ENCODE measurements at places on chromosomes 13 and 19.

GRCh38 chr13:29589234-29589633 lies 6.3 kb downstream of the SLC7A1 start:
- DNase-seq = no peak

- no peak for DNase-seq
Measured at GRCh38 chr19:4338441-4339355, at the start of gene STAP2. STAP2 (minus strand) TSS chr19:4338827; CDS start chr19:4338753, 74 bp downstream.

DNA sequence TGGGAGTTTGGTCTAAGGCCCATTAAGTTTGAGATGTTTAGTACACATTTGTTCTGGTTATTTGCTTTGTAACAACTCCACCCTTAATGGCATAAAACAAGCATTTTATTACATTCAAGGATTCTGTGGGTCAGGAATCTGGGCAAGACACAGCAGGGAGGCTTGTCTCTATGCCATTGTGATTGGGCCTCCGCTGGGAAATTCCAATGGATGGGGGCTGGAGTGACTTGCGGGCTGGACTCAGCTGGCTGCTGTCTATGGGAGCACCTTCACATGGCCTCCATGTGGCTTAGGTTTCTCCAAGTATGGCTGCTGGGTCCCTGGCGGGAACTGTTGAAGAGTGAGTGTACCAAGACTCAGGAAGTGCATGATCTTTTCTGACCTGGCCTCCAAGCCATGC lies 159.0 kb downstream of the PAN3 start:
- no peak for DNase-seq

GRCh38 chr19:45508417-45508860 lies 1.2 kb downstream of the VASP start:
- no peak for DNase-seq

- no peak for DNase-seq
Measured at GRCh38 chr13:68993154-68993553, 1114.5 kb upstream of the ATXN8OS start.

DNA sequence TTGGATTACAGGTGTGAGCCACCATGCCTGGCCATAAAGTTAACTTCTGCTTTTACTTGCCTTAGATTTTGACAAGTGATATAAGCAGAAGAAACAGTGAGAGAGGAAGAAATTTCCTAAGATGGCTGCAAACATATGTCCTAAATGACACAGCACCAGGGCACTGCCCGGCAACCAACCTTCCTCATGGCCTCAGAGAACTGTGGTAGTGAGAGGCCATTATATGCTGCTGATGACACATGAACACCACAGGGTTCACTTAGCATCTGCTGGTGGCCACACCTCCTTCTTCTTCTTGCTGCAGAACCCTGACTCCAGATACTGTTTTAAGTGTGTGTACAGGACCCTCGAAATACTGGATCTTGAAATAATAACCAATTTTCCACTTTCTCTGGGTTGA lies 88.2 kb downstream of the KCTD12 start:
- DNase-seq = no peak

DNA sequence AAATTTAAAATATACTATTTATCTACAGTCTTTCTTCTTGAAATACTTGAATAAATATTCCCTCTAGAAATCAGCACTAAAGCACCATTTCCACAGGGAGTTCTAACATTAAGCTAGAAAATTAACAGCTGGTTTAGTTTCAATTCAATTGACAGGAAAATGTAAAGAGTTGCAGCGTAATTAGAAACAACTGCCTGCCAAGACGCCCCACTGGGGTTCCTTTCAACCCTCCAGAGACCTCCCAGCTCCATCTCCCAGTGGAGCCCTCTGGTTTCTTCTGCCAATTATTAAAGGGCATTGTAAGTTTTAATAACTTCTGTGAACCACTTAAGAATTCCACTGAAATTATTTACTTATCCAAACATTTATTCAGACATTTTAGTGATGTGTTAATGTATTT lies 4.2 kb downstream of the GJA3 start:
- DNase-seq = no peak

GRCh38 chr13:111359930-111360329 lies 39.5 kb downstream of the TEX29 start:
- DNase-seq = no peak

DNA sequence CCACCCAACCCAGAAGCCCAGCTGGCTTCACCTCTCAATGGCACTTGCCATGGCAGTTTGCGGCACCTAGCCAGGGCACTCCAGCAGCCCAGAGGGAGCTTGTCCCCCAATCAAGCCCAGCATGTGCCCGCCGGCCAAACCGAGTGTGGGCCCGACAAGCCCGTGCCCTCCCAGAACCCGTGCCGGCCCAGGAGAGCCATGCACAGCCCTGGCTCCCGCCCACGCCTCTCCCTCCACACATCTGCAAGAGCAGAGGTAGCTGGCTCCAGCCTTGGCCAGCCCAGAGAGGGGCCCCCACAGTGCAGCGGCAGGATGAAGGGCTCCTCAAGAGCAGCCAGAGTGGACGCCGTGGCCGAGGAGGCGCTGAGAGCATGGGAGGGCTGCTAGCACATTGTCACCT lies 2278.0 kb upstream of the PCDH20 start:
- no peak for DNase-seq

DNA sequence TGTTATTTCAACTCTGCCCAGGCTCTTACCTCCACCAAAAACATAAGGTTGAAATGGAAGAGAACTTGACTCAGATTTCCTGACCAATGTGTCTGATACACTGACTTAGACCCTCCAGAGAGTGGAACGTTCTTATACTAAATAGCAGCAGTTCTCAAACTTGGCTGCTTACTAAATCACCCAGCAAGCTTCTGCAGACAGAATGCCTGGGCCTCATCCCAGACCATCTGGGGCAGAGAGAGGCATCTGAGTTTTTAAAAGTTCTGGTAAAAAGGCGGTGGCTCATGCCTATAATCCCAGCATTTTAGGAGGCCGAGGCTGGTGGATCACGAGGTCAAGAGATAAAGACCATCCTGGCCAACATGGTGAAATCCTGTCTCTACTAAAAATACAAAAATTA lies 46.3 kb downstream of the NEK5 start:
- no peak for DNase-seq

DNA sequence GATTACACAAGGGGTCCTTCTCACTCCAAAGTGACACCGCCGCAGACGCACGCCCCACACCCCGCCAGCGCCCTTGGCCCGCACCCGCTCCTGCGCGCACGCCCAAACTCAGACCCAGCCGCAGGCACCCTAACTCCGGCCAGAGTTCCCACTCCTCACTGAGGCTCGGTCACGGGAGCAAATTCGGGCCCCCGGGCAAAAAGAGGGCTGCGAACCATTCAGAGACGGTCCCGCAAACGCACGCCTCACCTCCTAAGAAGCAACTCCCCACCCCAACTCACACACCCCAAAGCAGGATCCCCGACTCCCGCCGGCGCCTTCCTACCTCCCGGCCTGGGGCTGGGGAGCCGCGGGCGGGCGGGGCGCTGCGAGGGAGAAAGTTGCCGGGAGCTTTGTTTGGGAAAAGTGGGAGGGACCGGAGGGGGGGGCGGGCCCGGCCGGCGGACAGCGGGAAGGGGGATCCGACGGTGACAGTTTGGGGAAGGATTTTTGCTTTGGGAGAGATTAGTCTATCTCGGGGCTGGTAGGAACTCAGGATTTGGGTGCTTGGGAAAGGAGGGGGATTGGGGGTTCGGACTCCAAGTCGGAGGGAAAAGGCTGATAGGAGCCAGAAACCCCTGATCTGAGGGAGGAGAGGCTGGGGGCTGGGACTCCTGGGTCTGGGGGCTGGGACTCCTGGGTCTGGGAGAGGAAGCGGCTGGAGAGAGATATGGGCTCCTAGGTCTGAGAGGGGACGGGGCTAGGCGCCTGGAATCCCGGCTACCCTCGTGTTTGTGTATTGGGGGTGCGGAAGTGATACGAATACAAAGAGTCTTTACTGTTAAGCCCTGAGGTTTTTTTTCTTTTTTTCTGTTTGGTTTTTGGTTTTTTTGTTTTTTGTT lies at the start of gene TEAD2:
Gene TEAD2 (minus strand): TSS at position 369 of the 881 bp plus-strand sequence. CDS start 2,341 bp downstream, outside the sequence.
- DNase-seq = no peak

DNA sequence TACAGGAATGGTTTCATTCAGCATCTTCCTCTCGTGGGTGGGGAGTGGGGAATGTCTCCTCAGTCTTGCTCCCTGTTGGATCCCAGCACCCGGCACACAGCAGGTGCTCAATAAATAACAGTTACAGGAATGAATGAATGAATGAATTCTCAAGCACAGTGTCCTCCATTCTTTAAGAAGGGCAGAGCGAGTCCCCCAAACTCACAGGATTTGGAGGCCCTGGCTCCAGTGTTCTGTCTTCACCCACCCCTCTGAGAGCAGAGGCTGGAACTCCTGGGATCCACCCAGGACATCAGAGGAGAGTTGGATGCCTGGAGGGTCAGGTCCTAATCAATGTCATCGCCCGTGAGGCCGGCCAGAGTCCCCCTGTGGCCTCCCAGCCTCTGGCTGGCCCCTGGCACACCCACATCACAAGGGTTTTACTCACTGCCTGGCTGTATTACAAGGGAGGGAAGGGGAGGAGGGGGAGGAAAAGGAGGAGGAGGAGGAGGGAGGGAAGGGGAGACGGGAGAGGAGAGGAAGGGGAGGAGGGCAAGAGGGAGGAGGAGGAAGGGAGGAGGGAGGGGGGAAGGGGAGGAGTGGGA lies 8.7 kb upstream of the CREB3L3 start:
- DNase-seq = no peak

GRCh38 chr19:51301266-51301665 lies 10.2 kb upstream of the IGLON5 start:
- DNase-seq = no peak

GRCh38 chr19:35946203-35946602 lies 10.0 kb downstream of the LRFN3 start:
- no peak for DNase-seq

DNA sequence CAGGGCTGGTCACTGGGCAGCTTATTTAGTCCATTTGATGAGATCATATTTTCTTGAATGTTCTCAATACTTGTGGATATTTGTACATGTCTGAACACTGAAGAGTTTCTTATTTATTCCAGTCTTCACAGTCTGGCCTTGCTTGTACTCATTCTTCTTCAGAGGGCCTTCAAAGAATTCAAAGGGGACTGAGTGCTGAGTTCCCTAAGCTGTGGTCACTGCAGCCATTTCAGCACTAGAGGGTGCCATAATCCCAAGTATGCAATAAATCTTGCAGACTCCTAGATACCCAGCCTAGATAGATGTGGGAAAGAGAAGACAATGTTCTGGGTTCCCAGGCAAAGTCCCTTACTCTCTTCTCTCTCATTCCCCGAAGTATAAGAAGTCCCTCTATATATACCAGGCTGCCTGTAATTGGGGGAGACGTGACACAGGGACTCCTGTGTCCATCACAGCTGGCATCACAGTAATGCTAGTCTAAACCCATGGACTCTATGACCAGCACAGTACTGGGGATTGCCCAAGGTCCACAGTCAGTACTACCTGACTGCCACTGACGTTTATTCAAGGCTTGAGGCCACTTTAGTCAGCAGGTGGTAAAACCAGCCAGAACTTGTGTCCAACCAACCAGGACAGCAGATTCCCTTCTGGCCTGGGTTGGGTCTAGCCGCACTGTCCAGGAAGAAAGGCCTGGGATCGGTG lies 8.9 kb upstream of the VN1R1 start:
- no peak for DNase-seq

DNA sequence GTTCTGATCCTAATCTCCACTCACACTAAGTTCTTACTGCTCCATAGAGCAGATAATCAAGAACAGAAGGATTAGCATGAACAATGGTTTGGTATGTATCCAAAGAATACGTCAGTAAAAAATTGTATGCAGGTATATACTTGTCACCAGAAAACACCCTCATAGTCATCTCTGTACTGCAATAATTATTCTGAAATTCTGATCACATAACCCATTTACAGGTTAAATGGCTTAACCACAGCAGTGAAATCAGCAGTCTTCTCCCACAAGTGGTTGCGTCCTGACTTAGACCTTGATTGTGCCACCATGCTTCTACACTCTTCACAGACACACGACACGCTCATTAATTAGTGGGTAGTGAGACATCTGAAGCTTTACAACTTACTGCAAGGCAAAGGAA lies 50.9 kb downstream of the LNX2 start:
- no peak for DNase-seq
